ENCODE measurements at places on chromosomes 6 and 20. TPM values are rescaled to one million over a fixed set of nuclear protein-coding genes. Genes with fewer than 3 reads are reported as not detected.

DNA sequence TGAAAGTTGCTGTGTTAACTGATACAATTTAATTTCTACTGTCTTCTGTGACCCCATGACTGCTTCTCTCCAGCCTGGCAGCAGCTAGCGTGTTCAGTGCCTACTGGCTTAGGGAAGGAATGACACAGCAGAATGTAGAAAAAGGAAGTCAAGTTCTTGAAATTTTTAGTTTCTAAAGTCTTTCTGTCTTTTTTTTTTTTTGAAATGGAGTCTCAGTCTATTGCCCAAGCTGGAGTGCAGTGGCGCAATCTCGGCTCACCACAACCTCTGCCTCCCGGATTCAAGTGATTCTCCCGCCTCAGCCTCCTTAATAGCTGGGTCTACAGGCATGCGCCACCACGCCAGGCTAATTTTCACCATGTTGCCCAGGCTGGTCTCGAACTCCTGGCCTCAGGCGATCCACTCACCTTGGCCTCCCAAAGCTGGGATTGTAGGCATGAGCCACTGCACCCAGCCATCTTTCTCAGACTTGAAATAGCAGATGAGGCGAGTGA lies 39.3 kb downstream of the PCNA start:
- DNase-seq, result peak; percentile 82

DNA sequence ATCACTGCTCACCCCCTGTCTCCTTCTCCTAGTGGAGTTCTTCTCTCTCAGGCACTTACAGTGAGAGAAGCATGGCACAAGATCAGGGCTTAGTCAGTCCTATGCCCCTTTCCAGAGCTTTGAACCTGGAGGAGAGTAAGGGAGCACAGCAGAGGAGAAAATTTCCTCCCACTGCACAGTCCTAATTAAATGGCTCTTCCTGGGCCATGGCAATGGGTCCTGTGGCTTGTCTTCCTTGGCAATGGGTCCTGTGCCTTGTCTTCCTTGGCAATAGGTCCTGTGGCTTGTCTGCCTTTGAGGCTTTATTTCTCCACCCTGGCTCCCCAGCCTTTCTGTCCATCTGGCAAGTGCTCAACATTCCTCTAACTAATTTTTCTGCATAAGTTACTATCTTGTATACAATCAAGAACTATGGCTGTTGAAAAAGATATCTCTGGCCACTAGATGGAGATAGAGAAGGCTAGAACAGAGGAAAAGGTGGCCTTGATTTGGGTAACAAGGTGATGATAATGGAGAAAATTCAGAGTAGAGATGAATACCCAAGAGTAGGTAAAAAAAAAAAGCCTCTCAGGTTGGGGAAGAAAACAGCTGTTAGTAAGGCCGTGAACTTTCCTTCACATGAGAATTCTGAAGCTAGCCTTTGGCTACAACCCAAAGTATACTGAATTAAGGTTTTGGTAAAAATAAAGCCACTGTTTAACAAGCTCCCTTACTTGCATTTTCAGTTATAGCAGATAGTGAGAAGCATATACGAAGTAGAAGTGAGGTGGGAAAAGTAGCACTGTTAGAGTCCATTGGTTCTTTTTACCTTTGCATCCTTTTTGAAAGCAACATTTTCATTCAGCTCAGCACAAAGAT lies 504.9 kb downstream of the DOK5 start:
- DNase-seq, result no peak

GRCh38 chr6:104486035-104486434 lies 373.7 kb downstream of the HACE1 start:
- no peak for DNase-seq

Gene MPIG6B
- polyA plus RNA-seq, result not detected

DNA sequence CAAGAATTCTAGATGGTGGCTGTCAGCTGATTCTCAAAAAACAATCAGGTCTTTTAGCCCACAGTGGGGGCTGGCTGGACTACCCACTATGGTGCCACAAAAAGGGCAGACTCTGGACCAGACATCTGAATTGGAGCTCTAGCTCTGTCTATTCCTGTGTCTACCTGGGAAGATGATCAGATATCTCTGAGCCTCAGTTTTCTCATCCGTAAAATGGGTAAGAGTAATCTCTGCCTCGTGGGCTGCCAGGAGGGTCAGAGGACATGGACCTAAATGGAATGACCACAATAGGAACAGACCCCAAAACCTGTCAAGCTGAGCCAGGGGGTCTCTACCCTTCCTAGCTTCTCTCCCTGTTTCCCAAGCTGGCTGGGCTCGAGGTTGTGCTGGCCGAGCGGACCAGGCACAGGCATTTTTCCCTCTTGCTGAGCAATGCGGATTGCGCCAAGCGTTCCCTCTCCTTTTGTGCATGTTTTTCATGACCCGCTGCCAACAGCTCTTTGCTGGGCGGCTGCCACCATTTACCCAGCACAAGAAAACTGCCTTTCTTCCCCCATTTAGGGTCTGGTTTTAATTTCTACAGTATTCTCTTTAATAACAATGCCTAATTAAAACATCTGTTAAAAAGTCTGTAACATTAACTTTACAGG lies 74.7 kb upstream of the MAFB start:
- no peak for DNase-seq
